ENCODE measurements at places on chromosomes 1 and 21. TPM values are rescaled to one million over a fixed set of nuclear protein-coding genes. Genes with fewer than 3 reads are reported as not detected.
A peak's percentile ranks its signal among the peaks of the same experiment; 100 is the strongest.

GRCh38 chr21:21226472-21226871, 228.3 kb downstream of the NCAM2 start:
- no peaks in the 10 kb centered on the region for H3K4me1 ChIP-seq
- H3K36me3 ChIP-seq: no peaks in the 10 kb centered on the region
- H3K27ac ChIP-seq: no peak overlapping the region
- no peak for DNase-seq
- no peaks in the 10 kb centered on the region for H3K27me3 ChIP-seq
- no peak overlapping the region for H3K4me3 ChIP-seq

The CRNN gene
- not detected for total RNA-seq

GRCh38 chr1:201025571-201026002, 2.1 kb upstream of the KIF21B start:
- peak; percentile 89 for DNase-seq
- H3K27ac ChIP-seq: no peak overlapping the region
- H3K27me3 ChIP-seq: peaks cover 16% of the 10 kb centered on the region
- H3K4me3 ChIP-seq: no peak overlapping the region

GRCh38 chr1:7070389-7071029, 285.3 kb downstream of the CAMTA1 start:
- no peaks in the 10 kb centered on the region for H3K36me3 ChIP-seq
- peaks cover 4% of the 10 kb centered on the region for H3K27me3 ChIP-seq
- DNase-seq: peak; percentile 96
- H3K4me1 ChIP-seq: no peaks in the 10 kb centered on the region
- H3K4me3 ChIP-seq: peak overlapping the region; percentile 73
- no peak overlapping the region for H3K27ac ChIP-seq

DNA sequence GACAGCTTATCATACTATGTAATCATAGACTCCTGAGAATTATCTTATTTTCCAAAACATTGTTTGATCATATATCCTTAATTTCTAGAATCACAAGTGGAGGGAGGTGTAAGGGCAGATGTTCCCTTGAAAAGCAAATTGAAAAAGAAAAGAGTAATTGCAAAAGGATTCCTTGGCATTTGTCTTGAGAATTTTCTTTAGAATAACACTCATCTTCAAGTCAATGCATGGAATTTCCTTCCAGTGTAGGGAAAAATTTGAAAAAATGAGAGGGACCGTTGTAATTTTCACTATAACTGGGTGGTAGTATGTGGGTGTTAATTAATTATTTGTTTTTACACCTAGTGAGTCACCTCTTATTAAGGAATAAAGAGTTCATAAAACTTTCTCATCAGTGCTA, 724.6 kb upstream of the ADAMTS5 start:
- no peaks in the 10 kb centered on the region for H3K27me3 ChIP-seq
- no peak for DNase-seq
- no peak overlapping the region for H3K4me3 ChIP-seq
- peaks cover 26% of the 10 kb centered on the region for H3K4me1 ChIP-seq
- no peaks in the 10 kb centered on the region for H3K36me3 ChIP-seq
- H3K27ac ChIP-seq: peak overlapping the region; percentile 13

GRCh38 chr1:79224537-79224936, 218.0 kb upstream of the ADGRL4 start:
- no peak overlapping the region for H3K4me3 ChIP-seq
- H3K4me1 ChIP-seq: no peaks in the 10 kb centered on the region
- H3K27me3 ChIP-seq: no peaks in the 10 kb centered on the region
- H3K36me3 ChIP-seq: no peaks in the 10 kb centered on the region
- DNase-seq: no peak

DNA sequence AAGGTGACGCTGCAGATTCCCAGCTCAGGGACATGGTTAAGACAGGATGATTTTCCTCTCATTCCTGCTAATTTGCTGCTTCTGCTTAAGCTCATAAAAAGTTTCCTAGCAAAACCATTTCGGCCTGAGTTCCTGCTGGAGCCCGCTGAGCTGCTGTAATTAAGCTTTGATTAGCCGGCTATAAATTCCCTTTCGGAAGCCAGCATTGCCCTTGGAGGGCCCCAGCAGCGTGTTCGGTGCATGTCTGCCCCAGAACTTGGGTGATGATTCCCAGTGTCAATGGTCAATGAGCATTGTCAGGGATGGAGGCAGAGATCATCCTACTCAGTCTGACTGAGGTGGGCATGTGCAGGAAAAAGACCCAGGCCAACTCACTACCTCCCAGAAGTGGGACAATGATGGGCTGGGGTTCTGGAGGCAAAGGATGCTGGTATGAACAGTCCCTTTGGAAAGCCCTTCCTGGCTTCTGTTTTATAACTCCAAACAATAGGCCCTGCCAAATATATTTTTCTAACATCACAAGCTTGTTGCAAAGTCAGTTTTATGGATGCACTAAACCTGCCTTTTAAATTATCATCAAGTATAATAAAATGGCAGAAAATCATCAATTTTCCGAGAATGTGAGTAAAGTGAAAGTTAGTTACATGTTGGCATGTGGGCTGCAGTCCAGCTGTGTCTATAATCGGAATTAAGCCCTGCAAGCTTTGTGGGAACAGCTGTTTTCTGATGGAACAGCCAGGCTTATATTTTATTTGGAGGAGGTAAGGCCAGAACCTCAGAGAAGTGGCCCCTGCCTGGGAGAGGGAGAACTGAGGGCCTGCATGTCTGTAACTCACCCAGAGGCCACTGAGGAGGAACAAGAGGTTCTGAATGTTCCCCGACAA, 257.1 kb downstream of the GRIK3 start:
- no peaks in the 10 kb centered on the region for H3K4me1 ChIP-seq
- H3K4me3 ChIP-seq: no peak overlapping the region
- H3K27me3 ChIP-seq: no peaks in the 10 kb centered on the region

The LRRN2 gene
- not detected for total RNA-seq

- DNase-seq: peak; percentile 98
- peaks cover 4% of the 10 kb centered on the region for H3K4me1 ChIP-seq
- no peaks in the 10 kb centered on the region for H3K36me3 ChIP-seq
- H3K27me3 ChIP-seq: peaks cover 14% of the 10 kb centered on the region
- no peak within 1 kb of the TSS for H3K27ac ChIP-seq
- no peak within 1 kb of the TSS for H3K4me3 ChIP-seq
These were observed at the start of gene GPR37L1 for GRCh38 chr1:202122639-202123335. TSS of gene GPR37L1 (plus strand) at chr1:202122917. CDS start at chr1:202122964, 47 bp downstream.

DNA sequence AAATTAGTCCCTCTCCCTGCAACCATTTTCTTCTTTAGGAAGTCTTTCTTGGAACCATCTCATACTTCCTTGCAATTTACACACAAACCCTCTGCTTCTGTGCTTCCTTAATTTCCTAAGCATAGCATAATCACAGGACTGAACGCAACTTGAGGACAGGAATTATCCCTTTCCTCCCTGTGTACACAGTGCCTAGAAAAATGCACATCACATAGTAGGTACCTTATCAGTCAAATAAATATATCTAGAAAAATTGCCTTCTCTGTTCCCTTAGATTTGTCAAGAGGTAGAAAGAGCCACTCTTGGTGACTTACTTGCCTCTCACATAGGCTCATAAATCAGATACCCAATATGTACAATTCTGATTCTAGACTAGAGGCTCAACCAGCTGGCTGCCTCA, 4.9 kb downstream of the ASPM start:
- DNase-seq: no peak
- peaks cover 16% of the 10 kb centered on the region for H3K4me1 ChIP-seq
- H3K27me3 ChIP-seq: no peaks in the 10 kb centered on the region
- H3K4me3 ChIP-seq: no peak overlapping the region
- no peaks in the 10 kb centered on the region for H3K36me3 ChIP-seq
- H3K27ac ChIP-seq: peak overlapping the region; percentile 17

- H3K27ac ChIP-seq: peak overlapping the region; percentile 76
- H3K4me1 ChIP-seq: peaks cover 14% of the 10 kb centered on the region
- no peaks in the 10 kb centered on the region for H3K27me3 ChIP-seq
- no peak overlapping the region for H3K4me3 ChIP-seq
These were observed 269.2 kb downstream of the SDCCAG8 start for GRCh38 chr1:243525085-243525487.

- H3K4me1 ChIP-seq: peaks cover 17% of the 10 kb centered on the region
- peak; percentile 84 for DNase-seq
- H3K27ac ChIP-seq: peak overlapping the region; percentile 43
- no peaks in the 10 kb centered on the region for H3K36me3 ChIP-seq
These were observed 107.3 kb downstream of the UCHL5 start for GRCh38 chr1:192951691-192952460.

The RPTN gene
- 0.36 TPM for total RNA-seq

GRCh38 chr1:205914155-205914507, 29.1 kb downstream of the SLC26A9 start:
- H3K27ac ChIP-seq: no peak overlapping the region
- H3K27me3 ChIP-seq: peaks cover 9% of the 10 kb centered on the region
- DNase-seq: no peak
- no peaks in the 10 kb centered on the region for H3K36me3 ChIP-seq
- H3K4me1 ChIP-seq: peaks cover 21% of the 10 kb centered on the region
- no peak overlapping the region for H3K4me3 ChIP-seq

The SAMD11 gene
- 7.7 TPM for total RNA-seq

GRCh38 chr1:228810878-228811711, 75.8 kb downstream of the RHOU start:
- no peaks in the 10 kb centered on the region for H3K4me1 ChIP-seq
- no peak overlapping the region for H3K27ac ChIP-seq
- no peaks in the 10 kb centered on the region for H3K36me3 ChIP-seq
- DNase-seq: no peak

The CLDN17 gene
- total RNA-seq: not detected

DNA sequence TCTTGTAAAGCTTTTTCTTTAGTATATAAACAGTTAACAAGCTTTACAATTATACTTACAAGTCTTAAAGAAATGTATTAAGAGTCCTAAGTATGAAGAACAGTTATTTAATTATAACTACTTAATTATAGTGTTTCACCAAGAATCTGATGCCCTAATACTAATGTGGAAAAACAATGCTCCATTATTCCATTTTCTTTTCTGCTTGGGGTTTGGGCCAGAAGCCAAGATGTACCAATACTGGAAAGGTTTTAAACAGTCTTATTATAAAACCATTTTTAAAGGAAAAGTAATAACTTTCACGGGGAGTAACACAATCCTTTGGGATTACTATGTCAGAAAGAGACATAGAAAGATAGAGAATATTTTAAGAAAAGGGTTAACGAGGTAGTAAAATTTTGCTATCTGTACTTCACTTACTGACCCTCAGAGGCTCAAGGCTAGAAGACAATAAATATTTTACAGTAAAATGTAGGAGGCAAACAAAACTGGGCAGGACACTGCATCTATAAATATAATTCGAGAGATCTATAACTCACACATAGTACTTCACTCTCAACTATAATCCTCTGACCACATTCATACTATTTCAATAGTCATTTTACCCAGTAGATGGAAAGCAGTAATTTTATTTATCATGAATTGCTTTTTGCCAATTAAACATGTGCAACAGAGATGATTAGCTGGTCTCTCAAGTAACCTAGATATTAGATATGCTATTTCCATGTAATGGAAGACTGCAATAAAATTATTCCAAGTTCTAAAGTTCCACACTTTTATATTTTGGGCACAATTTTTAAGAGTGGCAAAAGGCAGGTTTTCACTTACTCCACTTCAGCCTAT, 63.9 kb downstream of the LTN1 start:
- H3K27ac ChIP-seq: no peak overlapping the region
- no peaks in the 10 kb centered on the region for H3K4me1 ChIP-seq
- H3K36me3 ChIP-seq: peaks cover 16% of the 10 kb centered on the region
- no peaks in the 10 kb centered on the region for H3K27me3 ChIP-seq
- DNase-seq: no peak

DNA sequence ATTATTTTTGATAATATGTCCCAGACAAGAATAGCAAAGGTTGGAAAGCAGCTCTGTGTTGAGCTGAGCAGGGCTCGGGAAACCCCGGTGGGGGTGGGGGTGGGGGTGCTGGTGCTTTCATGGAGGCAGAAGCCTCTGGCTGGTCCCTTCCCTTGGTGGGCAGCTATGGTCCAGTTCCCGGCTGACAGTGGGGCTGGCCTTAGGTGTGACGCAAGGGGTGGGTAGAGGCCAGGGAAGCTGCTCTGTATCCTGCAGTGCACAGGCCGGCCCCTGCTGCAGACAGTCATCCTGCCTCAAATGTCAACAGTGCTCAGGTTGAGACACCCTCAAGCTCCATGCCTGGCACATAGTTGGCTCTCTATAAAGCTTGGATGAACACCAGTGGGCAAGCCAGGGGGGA, 8.9 kb downstream of the ACTL8 start:
- peaks cover 45% of the 10 kb centered on the region for H3K4me1 ChIP-seq
- H3K36me3 ChIP-seq: no peaks in the 10 kb centered on the region
- no peak overlapping the region for H3K4me3 ChIP-seq
- no peak for DNase-seq

DNA sequence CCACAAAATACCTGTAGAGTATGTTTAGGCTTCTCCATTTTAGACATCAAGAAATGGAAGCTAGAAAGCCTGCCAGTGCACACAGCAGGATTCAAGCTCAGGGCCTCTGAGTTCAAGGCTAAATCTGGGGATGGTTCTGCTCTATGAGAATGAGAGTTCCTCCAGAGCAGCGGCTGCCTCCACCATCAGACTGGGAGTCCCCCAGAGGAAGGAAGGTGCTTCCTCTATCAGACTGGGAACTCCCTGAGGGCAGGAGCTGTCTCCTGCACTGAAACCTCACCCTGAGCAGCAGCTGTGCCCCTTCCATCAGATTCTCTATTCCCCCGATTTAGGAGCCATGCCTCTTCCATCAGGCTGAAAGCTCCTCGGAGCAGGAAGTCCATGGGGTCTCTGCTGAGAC, 20.1 kb downstream of the PLA2G5 start:
- DNase-seq: no peak
- no peak overlapping the region for H3K27ac ChIP-seq
- H3K27me3 ChIP-seq: peaks cover 18% of the 10 kb centered on the region
- H3K4me3 ChIP-seq: no peak overlapping the region
- H3K4me1 ChIP-seq: no peaks in the 10 kb centered on the region

DNA sequence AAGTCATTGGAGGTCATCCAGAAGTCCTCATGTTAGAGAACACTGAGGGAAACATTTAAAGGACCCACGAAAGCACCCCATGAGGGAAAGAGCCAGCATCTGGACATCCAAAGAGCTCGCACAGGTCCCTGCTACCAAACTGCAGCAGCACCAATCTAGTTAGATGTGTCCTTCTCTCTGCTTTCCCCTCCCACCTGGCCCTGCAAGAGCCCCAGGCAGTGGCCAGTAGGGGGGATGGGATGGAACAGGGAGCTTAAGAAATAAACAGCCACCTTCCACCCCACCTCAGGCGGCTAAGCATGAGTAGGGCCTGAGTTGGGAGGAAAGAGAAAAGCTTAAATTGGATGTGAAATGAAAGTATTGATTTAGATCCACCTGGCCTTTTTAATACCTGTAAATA, 175.9 kb upstream of the KCND3 start:
- no peaks in the 10 kb centered on the region for H3K36me3 ChIP-seq
- no peaks in the 10 kb centered on the region for H3K4me1 ChIP-seq
- no peak overlapping the region for H3K27ac ChIP-seq
- H3K4me3 ChIP-seq: no peak overlapping the region

DNA sequence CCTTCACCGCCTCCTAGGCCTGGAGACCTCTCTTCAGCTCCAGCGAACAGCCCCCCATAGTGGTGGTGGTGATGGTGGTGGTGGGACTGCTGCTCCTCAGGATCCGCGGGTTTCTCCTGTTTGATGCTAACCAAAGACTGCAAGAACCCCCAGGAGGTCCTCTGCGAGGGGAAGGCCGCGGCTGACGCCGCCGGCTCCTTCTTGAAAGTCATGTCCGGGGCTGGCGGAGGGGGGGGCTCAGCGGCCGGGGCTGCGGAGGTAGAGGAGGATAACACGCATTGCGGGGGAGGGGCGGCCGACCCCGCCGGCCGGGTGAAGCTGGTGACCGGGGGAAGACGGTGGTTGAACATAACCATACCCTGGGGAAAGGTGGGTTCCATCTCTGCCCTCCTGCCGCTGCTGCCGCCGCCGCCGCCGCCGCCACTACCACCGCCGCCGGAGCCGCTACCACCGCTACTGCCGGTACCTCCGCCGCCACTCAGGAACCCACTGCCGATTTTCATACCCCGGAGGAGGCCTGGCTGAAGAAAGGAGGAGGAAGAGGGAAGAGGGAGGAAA, 554 bp downstream of the ZNF281 start:
- peak overlapping the region; percentile 87 for H3K27ac ChIP-seq
- DNase-seq: peak; percentile 69
- no peaks in the 10 kb centered on the region for H3K27me3 ChIP-seq
- H3K4me1 ChIP-seq: peaks cover 41% of the 10 kb centered on the region
- peak overlapping the region; percentile 90 for H3K4me3 ChIP-seq
